Activated T-helper 1 cell treated with anti-CD3 and anti-CD28 coated beads, Interleukin-12 subunit alpha, Interleukin-12 subunit beta, Interleukin-2, Interleukin-4 antibody, amounts not matched to agents 30 ng/mL and 10 ng/mL and 1 ng/mL, durations not matched to agents 14 hours and 24 hours and 36 hours (primary cell): ENCODE measurements at places on chromosomes 1 and 21. TPM values are rescaled to one million over a fixed set of nuclear protein-coding genes. Genes with fewer than 3 reads are reported as not detected.
A peak's percentile ranks its signal among the peaks of the same experiment; 100 is the strongest.

DNA sequence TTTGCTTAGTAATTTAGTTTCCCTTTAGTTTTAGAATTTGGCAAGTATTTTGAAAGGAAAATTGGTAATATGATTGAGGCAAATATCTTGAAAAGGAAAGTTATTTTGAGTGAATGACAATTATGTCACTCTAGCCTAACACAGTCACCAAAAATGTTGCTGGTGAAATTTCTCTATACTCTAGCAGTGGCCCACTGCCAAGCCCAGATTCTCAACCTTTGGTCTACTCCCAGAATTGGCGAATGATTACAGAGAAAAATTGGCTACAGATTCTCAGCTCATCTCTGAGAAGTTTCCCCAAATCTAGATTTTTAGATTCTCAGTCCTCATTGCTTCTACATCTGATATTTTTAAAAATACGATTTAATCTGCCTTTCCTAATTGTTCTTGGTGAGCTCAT, 84.9 kb downstream of the PIGK start:
- no peaks in the 10 kb centered on the region for H3K27me3 ChIP-seq
- no peaks in the 10 kb centered on the region for H3K4me1 ChIP-seq
- DNase-seq = no peak
- H3K27ac ChIP-seq = no peak overlapping the region

- no peak overlapping the region for H3K4me3 ChIP-seq
- no peak overlapping the region for H3K27ac ChIP-seq
- peaks cover 16% of the 10 kb centered on the region for H3K4me1 ChIP-seq
- H3K36me3 ChIP-seq = peaks cover 48% of the 10 kb centered on the region
- H3K27me3 ChIP-seq = no peaks in the 10 kb centered on the region
- DNase-seq = no peak
Observed at GRCh38 chr1:17427696-17428660, 11.5 kb downstream of the RCC2 start.

DNA sequence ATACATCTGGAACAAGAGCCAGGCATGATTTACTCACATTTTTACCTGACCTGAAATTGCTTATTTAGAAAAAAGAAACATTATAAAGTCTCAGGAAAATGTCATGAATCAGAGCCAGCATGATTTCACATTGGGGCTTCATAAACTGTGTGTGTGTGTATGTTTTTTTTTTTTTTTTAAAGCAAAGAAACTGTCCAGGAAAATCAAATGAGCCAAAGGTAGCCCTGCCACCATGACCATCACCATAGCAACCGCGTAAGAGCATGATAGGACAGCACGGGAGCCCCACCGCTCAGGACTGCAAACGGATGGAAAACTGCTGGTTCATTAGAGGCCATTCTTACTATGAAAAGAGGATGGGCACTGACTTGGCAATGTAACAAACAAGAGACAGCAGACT, 139.2 kb downstream of the NTMT2 start:
- DNase-seq = no peak
- no peaks in the 10 kb centered on the region for H3K36me3 ChIP-seq
- no peaks in the 10 kb centered on the region for H3K27me3 ChIP-seq
- no peak overlapping the region for H3K27ac ChIP-seq
- no peaks in the 10 kb centered on the region for H3K4me1 ChIP-seq

DNA sequence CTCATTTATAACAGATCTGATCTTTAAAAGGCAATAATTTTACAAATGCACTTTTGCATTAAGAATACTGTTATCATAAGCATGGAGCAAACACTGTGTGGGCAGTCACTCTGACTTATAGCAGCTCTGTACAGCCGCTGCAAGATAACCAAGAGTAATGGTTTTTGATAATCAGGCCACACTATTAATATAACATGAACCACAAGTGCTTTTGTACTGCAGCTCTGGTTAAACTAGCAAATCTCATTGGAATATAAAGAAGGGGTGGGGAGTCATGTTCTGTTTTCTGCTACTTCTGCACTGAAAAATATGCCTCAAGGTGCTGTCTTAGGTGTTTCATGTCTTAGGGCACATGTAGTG, 357.4 kb downstream of the LMO4 start:
- no peaks in the 10 kb centered on the region for H3K36me3 ChIP-seq
- no peak overlapping the region for H3K27ac ChIP-seq
- no peak overlapping the region for H3K4me3 ChIP-seq
- no peak for DNase-seq
- H3K4me1 ChIP-seq = no peaks in the 10 kb centered on the region

GRCh38 chr1:206581571-206581981, 30.7 kb downstream of the EIF2D start:
- H3K27ac ChIP-seq = peak overlapping the region; percentile 100
- DNase-seq = peak; percentile 50
- peaks cover 94% of the 10 kb centered on the region for H3K4me1 ChIP-seq

- H3K4me3 ChIP-seq = no peak overlapping the region
- no peaks in the 10 kb centered on the region for H3K4me1 ChIP-seq
- peaks cover 3% of the 10 kb centered on the region for H3K36me3 ChIP-seq
Observed at GRCh38 chr21:25528515-25528914, 78.8 kb downstream of the MRPL39 start.

- no peak overlapping the region for H3K4me3 ChIP-seq
- peaks cover 14% of the 10 kb centered on the region for H3K27me3 ChIP-seq
- peaks cover 41% of the 10 kb centered on the region for H3K4me1 ChIP-seq
- no peaks in the 10 kb centered on the region for H3K36me3 ChIP-seq
- H3K27ac ChIP-seq = no peak overlapping the region
- DNase-seq = no peak
Observed at GRCh38 chr1:175597205-175597604, 146.2 kb downstream of the TNR start.

DNA sequence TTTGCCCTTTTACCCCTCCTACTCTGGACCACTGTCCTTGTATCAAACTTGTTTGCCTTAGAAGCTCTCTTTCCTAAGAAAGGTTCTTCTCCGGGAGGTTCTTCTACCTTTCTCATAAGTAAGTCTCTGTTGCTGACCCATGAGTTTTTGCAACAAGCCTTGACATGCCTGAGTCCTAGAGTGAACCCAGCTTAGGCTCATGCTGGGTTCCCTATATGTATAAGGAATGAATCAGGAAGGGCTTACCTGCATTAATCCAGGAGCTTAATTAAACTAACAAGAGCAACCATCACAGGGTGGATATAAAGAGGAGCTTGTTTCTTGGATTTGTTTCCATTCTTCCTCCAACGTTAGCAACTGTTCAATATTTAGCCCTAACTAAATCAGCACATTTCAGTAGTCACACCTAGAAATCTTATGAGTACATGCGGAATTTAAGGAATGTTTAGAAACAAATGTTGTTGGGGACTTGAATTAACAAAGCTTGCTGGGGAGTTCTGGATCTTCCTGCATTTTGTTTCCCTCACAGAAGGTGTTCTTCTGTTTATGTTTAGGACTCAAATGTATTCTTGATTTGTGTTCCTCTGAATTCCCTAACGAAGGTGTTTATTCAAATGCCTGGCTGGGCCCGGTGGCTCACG, 64.3 kb upstream of the RAB3GAP2 start:
- H3K4me3 ChIP-seq = no peak overlapping the region
- DNase-seq = no peak
- no peaks in the 10 kb centered on the region for H3K36me3 ChIP-seq
- no peak overlapping the region for H3K27ac ChIP-seq
- H3K4me1 ChIP-seq = no peaks in the 10 kb centered on the region
- peaks cover 6% of the 10 kb centered on the region for H3K27me3 ChIP-seq

Gene CYP4B1
- not detected in 2 replicates for total RNA-seq

Gene KMO
- not detected in 2 replicates for total RNA-seq
